Activated CD8-positive, alpha-beta T cell treated with anti-CD3 and anti-CD28 coated beads for 36 hours (primary cell): ENCODE measurements at places on chromosomes 11 and 22. TPM values are rescaled to one million over a fixed set of nuclear protein-coding genes. Genes with fewer than 3 reads are reported as not detected.

DNA sequence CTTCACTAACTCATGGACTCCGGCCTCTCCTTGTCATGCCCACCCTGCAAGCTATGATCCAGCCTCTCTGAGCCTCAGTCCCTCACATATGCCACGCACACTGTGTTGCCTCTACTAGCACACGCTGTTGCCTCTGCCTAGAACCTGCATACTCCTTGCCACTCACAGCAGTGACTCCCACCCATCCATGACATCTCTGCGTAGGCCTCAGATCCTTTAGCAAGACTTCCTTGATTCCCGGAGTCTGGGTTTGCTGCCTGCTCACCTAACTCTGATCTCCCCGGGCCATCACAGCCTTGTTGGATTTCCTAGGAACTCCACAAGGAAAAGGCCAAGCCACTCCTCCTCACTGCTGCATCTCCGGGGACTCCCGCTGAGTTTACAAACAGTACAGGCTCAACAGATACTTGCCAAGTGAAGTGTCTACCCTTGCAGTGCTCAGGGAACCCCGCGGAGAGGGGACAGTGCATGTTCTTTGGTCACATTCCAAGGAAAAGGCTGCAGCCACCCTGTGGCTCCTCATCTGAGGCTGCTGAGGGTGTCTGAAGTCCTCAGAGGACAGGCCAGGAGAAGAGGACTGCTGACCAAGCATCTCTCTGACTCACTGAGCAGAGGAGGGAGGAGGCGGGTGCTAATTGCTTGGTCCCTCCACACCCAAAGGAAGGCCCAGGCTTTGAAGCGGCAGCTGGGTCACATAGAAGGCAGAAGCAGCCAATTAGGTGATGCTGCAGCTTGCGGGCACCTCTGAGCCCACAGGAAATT lies 42.4 kb upstream of the NAV2 start:
- DNase-seq: no peak
- no peak overlapping the region for H3K4me3 ChIP-seq
- H3K36me3 ChIP-seq: no peaks in the 10 kb centered on the region

DNA sequence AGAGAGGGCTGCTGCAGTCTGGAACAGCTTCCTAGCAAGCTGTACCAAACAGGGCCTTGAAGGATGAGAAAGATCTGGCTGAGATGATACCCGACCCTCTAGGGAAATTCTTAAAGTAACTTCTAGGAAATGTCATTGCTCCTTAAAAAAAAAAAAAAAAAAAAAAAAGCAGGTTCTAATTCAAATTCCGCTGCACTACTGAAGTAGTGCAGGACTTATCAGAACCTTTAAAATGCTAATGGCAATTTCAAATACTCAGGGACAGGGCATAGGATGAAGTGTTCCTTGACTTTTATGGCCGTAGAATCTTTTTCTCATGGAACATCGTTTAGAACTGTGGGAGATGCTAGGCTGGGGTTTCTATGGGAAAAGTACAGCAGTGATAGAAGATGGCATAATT lies 13.1 kb downstream of the MIAT start:
- peak overlapping the region; percentile 95 for H3K27ac ChIP-seq
- H3K4me1 ChIP-seq: peaks cover 62% of the 10 kb centered on the region
- DNase-seq: no peak
- H3K27me3 ChIP-seq: no peaks in the 10 kb centered on the region
- H3K4me3 ChIP-seq: peak overlapping the region; percentile 94
- peaks cover 24% of the 10 kb centered on the region for H3K36me3 ChIP-seq

GRCh38 chr11:112962579-112963367 lies 1.6 kb downstream of the NCAM1 start:
- H3K36me3 ChIP-seq: peaks cover 1% of the 10 kb centered on the region
- H3K27me3 ChIP-seq: peaks cover 50% of the 10 kb centered on the region
- H3K4me1 ChIP-seq: peaks cover 12% of the 10 kb centered on the region
- peak overlapping the region; percentile 68 for H3K4me3 ChIP-seq
- DNase-seq: no peak

DNA sequence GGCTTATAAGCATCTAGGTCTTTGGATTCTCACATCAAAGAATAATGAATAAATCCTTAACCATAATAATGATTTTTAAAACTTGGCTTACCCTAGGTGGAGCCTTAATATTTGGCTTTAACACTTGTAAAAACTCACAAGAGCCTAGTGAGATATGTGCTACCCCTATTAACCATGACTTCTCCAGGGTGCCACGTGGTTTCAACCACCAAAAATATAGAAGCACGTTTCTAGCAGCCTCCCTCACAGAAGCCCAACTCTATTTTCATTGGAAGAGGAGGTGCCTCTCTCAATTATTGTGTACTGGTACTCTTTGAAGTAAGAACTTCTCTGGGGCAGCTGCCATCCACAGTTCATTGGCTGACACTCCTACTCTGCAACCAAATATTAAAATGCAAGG lies 46.5 kb upstream of the GDPD4 start:
- peaks cover 10% of the 10 kb centered on the region for H3K36me3 ChIP-seq
- no peaks in the 10 kb centered on the region for H3K27me3 ChIP-seq
- no peak overlapping the region for H3K27ac ChIP-seq
- no peak overlapping the region for H3K4me3 ChIP-seq

DNA sequence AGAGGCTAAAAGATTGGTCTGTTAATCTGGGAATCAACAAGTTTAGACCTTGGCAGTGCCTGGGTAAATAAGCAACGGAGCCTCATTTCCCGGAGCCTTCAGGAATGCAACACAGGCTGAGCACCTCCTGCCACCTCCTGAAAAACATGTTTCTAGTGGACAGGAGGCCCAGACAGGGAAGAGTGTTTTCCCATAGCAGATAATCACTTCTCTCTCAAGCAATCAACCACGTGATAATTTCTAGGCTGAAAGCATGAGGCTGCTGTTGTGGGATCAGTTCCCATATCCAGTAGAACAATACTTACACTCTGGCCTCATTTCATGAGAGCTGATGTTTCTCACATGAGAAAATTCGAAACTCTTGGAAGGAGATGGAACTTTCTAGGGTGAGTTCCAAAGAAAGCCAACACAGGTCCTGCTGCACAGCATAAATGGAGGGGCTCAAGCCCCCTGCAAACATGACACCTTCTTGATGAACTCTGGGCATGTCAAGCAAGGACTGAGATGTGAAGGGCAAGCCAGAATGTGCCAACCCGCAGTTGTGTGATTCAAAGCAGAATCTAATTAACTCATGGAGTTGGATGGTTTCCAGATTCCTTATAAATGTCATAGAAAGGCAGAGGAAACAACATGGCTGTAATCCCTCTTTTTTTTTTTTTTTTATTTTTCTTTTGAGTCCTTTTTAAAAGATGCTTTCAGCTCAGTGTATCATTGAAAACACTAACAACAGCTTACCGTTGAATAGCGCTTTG lies 228.5 kb upstream of the SESN3 start:
- DNase-seq: no peak
- no peaks in the 10 kb centered on the region for H3K27me3 ChIP-seq
- H3K27ac ChIP-seq: no peak overlapping the region
- peaks cover 2% of the 10 kb centered on the region for H3K4me1 ChIP-seq

- no peaks in the 10 kb centered on the region for H3K36me3 ChIP-seq
- no peak overlapping the region for H3K27ac ChIP-seq
- no peaks in the 10 kb centered on the region for H3K27me3 ChIP-seq
- DNase-seq: no peak
- no peaks in the 10 kb centered on the region for H3K4me1 ChIP-seq
- H3K4me3 ChIP-seq: no peak overlapping the region
Observed at GRCh38 chr11:107042748-107043147, 24.5 kb upstream of the GUCY1A2 start.

- peaks cover 51% of the 10 kb centered on the region for H3K36me3 ChIP-seq
- no peak for DNase-seq
- H3K4me1 ChIP-seq: peaks cover 82% of the 10 kb centered on the region
- H3K27ac ChIP-seq: peak overlapping the region; percentile 50
Observed at GRCh38 chr11:118318124-118318523, 13.6 kb downstream of the CD3E start.

GRCh38 chr22:41469218-41469851 lies 418 bp downstream of the ACO2 start:
- H3K27ac ChIP-seq: peak overlapping the region; percentile 98
- peak; percentile 59 for DNase-seq
- no peaks in the 10 kb centered on the region for H3K27me3 ChIP-seq
- peaks cover 57% of the 10 kb centered on the region for H3K4me1 ChIP-seq

DNA sequence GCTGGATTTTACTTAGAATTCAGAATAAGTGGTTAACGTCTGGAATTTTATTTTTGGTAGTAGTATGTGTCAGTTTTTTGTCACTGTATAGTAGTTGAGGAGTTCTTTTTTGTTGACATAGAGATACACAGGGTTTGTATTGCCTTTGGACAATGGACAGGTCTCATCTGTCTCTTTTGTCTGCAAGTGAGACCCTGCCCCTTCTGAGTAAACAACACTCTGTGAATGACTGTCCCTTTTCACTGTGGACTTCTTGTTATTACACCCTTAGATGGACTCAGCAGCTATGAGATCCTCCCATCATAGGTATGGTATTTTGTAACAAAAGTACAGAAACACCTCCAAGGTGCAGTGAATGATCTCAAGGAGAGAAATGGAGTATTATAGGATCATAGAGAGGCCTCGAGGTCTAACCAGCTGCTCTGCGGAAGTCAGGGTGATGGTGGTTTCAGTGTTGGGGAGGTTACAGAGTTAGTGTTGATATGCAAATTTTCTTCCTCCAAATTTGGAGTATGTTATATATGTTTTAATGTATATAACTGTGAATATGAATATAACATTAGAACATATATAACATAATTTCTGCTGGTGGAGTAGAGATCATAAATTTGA lies 7.8 kb downstream of the PPP6R3 start:
- H3K27me3 ChIP-seq: no peaks in the 10 kb centered on the region
- DNase-seq: peak; percentile 48
- H3K4me3 ChIP-seq: peak overlapping the region; percentile 14
- H3K27ac ChIP-seq: peak overlapping the region; percentile 66

DNA sequence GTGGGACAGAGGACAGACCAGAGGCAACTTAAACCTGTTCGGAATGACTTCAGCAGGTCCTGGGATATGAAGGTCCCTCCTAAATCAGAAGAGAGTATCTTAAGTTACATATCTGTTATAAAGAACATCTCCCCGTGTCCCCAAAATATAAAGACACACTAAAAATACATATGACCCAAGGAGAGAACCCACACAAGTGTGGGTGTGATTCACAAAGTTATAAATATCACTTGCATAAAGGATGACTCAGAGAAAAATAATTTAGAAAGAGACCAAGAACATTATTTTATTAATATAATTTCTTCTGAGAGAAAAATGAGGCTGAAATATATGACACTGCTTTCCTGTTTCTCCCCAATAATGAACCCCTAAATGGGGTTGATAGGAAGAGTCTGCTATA lies 14.2 kb downstream of the OR5B21 start:
- H3K27me3 ChIP-seq: no peaks in the 10 kb centered on the region
- no peak for DNase-seq
- H3K4me3 ChIP-seq: no peak overlapping the region
- H3K36me3 ChIP-seq: peaks cover 18% of the 10 kb centered on the region
- peaks cover 38% of the 10 kb centered on the region for H3K4me1 ChIP-seq
- no peak overlapping the region for H3K27ac ChIP-seq

- no peak for DNase-seq
- H3K36me3 ChIP-seq: no peaks in the 10 kb centered on the region
- peaks cover 30% of the 10 kb centered on the region for H3K4me1 ChIP-seq
- H3K27ac ChIP-seq: peak overlapping the region; percentile 91
Observed at GRCh38 chr11:47396049-47396320, 12.4 kb upstream of the SLC39A13 start.

DNA sequence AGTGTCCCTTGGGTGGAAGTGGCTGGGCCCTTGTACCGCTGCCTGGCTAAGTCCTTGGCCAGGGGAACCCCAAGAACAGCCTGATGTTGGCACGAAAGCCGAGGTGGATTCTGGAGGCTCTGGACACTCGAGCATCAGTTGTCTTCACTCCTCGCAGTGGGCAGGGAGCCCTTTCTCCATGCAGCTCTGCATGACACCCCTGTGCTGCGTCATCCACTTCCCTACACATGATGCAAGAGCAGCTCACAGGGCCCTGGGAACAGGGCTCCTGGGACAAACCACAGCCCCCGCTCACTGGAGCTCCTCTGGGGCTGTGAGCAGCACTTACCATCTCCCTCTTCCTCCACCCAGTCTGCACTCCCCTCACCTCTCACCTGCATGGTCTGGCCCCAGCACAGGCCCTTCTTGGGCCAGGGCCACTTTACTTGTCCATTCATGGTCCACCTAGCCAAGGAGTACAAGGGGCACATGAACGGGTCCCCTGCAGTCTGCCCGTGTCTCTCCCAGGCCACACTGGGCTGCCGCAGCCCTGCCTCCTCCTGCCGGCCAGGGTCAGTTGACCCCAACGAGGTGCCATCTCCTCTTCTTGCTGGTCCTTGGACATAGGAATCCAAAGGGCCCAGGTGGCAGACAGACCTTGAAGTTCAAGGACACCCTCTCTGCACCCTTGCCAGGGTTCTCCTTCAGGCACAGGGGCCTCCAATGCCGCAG lies 66.5 kb downstream of the IGF2 start:
- DNase-seq: no peak
- peaks cover 13% of the 10 kb centered on the region for H3K4me1 ChIP-seq
- no peaks in the 10 kb centered on the region for H3K36me3 ChIP-seq
- H3K27ac ChIP-seq: no peak overlapping the region
- no peak overlapping the region for H3K4me3 ChIP-seq

GRCh38 chr11:7637447-7638157 lies 35.7 kb downstream of the CYB5R2 start:
- no peaks in the 10 kb centered on the region for H3K27me3 ChIP-seq
- DNase-seq: no peak
- H3K36me3 ChIP-seq: no peaks in the 10 kb centered on the region
- no peaks in the 10 kb centered on the region for H3K4me1 ChIP-seq

DNA sequence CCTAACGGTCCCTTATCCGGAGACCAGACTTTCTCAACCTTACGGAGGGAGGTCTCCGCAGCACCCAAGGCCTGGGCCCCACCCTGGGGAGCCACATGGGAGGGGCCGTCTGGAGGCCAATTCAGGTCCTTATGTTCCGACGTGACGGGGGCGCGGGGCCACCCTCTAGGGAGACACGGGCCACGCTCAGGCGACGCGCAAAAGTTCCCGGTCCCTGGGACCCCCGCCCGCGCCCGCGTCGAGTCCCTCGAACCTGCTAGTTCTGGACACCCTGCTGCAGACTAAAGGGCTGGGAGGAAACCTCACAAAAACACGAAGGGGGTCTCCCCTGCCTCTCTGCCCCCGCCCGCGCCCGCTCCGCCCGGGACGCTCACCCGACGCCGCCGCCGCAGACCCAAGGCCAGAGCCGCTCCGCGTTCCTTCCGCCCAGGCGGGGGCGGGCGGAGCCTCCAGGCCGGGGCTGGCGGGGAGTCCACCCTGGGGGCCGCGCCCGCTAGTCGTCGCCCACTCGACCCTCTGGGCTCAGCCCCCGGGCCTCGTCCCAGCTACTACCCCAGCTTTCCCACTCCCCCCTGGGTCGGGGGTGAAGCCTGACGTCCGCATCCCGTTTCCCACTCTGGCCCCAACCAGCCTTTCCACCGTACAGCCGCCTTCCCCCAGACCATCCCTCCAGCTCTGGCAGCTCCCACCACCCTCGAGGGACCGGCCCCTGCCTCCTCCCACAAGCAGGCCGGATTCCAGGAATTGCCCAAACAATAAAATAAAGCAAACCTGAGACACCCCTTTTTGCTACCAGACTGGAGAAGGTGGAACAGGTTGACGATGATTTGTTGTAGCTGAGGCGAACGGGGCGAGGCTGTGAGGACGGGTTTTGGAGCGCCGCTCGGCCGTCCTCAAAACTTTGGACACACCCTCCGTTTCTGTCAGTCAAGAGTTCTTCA lies 2.7 kb downstream of the RNH1 start:
- H3K4me3 ChIP-seq: peak overlapping the region; percentile 94
- H3K27ac ChIP-seq: peak overlapping the region; percentile 30
- H3K36me3 ChIP-seq: peaks cover 23% of the 10 kb centered on the region

The DAGLA gene
- total RNA-seq: 0.05 TPM

The APLNR gene
- not detected for total RNA-seq

The CARD16 gene
- total RNA-seq: 13.1 TPM

The FXYD6 gene
- total RNA-seq: not detected

The MMP8 gene
- not detected for total RNA-seq

The CASP5 gene
- not detected for total RNA-seq
